ENCODE measurements at places on chromosomes 11 and 22.

DNA sequence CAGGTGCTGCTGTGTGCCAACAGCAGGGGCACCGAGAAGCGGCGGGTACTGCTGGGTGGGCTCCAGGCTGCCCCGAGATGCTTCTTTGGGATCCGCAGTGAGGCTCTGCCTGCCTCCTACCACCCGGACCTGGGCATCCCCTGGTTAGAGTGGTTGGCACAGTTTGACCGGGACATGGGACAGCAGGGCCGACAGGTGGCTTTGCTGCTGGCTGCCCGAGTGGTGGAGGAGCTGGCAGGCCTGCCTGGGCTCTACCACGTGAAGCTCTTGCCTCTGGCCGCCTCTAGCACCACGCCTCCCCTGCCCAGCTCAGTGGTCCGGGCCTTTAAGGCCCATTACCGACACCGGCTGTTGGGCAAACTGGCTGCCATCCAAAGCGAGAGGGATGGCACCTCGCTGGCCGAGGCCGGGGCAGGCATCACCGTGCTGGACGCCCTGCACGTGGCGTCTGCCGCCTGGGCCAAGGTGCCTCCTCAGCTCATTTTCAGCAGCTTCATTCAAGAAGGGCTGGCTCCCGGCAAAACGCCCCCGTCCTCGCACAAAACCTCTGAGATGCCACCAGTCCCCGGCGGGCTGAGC, 1.9 kb downstream of the TIGD3 start:
- no peak for DNase-seq

GRCh38 chr22:30984317-30984716, 15.3 kb downstream of the TUG1 start:
- no peak for DNase-seq

GRCh38 chr11:59429924-59430516, 3.8 kb upstream of the OR5A2 start:
- peak; percentile 1 for DNase-seq

GRCh38 chr11:73227571-73228211, 9.6 kb downstream of the P2RY2 start:
- DNase-seq, result no peak

DNA sequence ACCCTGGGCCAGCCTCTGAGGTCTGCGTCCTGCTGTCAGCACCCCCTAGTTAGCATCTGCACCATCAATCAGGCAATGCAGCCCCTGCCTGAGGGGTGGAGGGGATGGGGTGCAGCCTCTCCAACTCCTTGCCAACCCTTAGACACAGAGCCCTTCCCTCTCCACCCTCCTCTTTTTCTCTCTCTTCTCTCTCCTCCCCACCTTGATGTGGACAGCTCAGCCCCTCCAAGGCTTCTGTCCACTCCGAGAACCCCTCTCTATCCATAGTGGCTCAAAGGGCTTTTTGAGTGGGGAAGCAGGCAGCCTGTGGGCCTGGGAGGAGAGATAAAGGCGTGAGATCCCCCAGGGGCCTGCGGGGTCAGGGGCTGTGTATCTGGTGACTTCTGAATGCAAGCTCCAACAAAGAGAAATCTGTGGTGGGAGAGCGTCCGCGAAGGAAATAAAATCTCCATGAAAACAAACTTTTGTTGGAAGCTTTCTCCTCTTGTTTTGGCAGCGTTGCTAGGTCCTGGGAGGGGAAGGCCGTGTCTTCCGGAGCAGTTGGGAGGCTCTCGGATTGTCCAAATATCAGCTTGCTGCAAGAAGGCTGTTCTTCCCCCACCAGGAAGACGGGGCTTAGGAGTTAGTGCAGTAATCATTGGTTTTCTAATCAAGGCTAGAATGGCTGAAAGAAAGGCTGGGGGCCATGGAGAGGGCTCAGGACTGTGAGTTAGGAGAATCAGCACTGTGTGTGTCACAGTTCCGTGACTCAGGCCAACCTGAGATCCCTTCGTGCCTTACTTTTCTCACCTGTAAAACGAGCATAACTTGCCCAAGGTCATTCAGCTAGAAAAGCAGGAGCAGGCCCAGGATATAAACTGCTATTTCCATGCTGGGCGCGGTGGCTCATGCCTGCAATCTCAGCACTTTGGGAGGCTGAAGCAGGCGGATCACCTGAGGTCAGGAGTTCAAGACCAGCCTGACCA, 50.3 kb downstream of the PKNOX2 start:
- DNase-seq, result no peak

DNA sequence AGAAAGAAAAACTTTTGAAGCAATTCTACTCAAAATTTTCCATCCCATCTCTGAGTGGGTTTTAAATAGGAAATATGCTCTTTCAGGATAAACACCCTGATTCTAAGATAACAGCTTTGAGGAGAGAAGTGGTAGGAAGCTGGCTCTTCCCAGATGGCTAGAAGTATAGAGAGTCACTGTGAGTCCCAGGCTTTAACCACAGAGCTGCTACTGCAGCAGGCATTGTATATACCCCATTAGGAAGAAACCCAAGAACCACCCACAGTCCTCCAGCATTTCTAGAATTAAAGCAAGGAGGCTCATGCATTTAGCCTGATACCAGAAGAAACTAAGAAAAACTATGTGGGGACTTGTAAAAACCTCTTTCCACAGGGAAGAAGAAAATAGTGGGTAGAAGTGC, 1405.6 kb upstream of the TENM4 start:
- DNase-seq, result no peak

DNA sequence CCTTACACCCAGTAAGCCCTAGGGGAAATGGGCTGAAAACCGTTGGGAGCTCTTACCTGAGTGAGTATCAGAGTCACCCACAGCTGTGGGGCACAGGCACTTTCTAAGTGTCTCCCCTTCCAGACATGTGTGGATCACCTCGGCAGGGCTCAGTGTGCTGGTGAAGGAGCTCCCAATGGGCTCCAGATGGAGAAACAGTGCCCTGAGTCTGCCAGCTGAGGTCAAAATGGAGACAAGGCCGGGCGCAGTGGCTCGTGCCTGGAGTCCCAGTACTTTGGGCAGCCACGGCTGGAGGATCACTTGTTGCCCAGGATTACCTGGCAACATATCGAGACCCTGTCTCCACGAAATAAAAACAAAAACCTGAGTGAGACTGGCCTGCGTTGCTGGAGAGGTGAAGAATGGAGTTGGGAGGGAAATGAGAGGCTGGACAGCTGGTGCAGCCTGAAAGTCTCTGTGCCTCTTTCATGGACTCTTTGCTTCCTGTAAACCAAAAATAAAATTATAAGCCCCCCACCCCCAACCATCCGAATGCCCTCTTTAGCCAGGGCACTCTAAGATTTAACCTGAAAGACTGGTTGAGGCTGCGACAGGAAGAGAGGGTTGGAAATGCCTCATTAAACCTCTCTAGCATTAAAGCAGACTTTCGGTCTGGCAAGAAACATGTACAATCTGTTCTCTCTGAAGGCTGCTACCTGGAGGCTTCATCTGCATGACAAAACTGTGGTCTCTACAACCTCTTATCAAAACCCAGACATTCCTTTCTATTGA, 111.8 kb downstream of the SNX19 start:
- DNase-seq, result no peak

DNA sequence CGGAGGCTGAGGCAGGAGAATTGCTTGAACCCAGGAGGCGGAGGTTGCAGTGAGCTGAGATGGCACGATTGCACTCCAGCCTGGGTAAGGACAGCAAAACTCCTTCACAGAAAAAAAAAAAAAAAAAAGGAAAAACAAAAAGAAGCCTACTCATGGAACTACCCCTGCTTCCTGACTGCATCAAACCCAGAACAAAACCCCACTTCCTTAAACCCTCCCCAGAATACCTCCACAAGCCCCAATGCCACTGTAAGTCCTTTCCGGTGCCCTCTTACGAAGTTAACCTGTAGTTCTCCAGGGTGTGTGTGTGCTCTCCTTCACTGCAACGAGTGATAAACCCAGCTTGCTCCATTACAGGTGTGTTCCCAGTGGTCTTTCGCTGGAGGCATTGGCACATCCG, 8.6 kb upstream of the TOLLIP start:
- no peak for DNase-seq

DNA sequence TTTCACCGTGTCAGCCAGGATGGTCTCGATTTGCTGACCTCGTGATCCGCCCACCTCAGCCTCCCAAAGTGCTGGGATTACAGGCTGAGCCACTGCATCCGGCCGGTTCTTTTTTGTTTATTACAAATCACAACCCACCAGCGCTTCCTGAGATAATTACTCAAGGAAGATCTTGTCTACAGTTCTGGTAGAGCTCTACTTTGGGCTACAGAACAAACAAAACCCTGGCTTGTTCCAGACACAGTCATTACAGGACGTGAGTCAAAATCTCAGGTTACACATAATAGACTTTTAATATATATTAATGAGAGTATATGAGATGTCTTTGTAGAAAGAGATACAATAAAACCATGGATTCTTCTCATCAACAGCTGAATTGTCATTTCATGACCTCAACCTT, 42.8 kb upstream of the NUP50 start:
- no peak for DNase-seq

DNA sequence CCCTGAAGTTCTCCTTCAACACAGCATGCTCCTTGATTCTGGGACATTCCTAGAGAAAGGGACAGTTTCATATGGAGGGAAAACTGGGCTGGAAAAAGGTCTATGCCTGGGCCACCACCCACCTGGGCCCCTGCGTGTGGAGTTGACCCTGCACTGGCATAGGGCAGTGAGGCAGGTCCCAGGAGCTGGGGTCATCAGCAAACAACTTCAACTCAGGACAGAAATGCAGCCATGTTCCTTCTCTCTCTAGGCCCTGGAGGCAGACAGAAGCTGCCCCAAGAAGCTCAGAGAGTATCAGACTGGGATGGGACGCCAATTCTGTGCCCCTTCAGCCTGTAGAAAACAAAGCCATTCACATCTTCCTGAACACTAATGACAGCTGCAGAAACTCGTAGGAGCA, 34.9 kb downstream of the RTL6 start:
- no peak for DNase-seq

- DNase-seq, result no peak
These were observed 7.5 kb upstream of the NELL1 start for GRCh38 chr11:20661850-20662249.

DNA sequence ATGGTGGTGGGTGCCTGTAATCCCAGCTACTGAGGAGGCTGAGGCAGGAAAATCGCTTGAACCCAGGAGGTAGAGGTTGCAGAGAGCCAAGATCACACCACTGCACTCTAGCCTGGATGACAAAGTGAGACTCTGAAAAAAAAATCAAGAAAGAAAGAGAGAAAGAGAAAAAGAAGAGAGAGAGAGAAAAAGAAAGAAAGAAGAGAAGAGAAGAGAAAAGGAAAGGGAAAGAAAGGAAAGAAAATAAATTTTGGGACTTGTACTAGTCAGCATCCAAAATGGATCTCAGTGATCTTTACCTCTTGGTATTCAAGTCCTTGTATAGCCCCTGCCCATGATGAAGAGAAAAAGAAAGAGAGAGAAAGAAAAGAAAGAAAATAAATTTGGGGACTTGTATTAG, 22.2 kb upstream of the PICALM start:
- no peak for DNase-seq

- no peak for DNase-seq
These were observed 10.5 kb downstream of the SLC36A4 start for GRCh38 chr11:93187290-93187689.

GRCh38 chr11:30635401-30635989, 49.3 kb upstream of the MPPED2 start:
- DNase-seq, result no peak
